Cortex of kidney (tissue), 1 donor: ENCODE measurements at places on chromosomes 12 and 14.

GRCh38 chr14:85599939-85600338, 70.0 kb downstream of the FLRT2 start:
- no peak for DNase-seq

DNA sequence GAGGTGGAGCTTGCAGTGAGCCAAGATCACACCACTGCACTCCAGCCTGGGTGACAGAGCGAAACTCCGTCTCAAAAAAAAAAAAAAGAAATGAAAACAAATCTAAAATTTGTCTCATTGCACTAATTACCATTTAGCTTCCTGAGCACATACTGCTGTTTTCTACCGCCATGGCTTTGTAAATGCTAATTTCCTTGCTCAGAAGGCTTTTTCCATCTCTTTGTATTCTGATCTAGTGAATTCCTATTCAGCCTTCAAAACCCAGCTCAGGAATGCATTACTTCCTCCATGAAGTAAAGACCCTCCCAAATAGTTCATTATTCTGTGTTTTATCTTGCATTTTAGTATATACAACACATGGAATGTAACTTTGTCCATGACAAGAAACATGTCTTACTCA, 33.6 kb downstream of the CEP83 start:
- no peak for DNase-seq

GRCh38 chr14:56357428-56357827, 222.2 kb upstream of the TMEM260 start:
- DNase-seq: no peak

- no peak for DNase-seq
Measured at GRCh38 chr14:104924421-104925213, at the start of gene PLD4. Gene PLD4, plus strand, starts transcription at chr14:104924879. Its CDS starts 2,262 bp downstream, at chr14:104927141.

DNA sequence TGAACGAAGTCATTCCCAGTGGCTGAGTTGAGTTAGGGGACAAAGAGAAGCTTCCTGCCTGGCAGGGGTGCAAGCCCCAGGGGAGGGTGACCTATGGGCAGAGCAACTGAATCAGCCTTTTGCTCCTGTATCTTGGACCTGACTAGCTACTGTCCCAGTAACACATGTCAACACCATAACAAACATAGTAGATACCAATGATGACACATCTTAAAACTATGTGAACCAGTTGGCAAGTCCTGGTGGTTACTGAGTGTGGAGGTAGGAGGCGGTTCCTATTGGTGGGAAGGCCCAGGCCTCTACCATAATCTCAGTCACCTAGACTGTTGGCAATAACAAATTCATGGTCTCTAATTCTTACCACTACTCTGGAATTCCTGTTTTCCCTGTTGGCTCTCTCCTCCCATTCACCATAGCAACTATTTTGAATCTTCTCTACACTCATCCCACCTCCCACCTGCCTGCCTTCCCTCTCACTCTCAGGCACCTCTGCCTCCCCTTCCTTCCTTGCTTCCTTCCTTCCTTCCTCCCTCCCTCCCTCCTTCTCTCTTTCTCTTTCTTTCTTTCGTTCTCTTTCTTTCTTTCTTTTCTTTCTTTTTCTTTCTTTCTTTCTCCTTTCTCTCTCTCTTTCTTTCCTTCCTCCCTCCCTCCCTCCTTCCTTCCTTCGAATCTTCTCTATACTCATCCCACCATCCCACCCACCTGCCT, 8.1 kb upstream of the P2RX7 start:
- DNase-seq: no peak

DNA sequence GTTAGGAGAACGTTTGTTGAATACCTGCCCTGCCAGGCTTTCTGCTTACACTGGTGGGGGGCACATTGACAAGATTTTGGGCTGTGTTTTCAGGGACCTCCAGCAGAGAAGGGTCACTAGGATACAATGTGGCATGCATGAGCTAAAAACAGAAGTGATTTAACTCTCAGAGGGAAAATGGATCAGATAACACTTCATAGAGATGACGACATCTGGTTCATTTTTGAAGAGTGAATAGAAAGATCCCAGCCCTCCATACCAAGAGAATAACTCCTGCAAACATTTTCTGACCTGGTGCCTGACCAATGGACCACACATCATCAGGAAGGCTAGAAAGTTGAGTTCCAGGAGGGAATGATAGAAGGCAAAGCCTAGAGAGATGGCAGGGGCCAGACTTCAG, 33.7 kb downstream of the CKB start:
- DNase-seq: no peak

DNA sequence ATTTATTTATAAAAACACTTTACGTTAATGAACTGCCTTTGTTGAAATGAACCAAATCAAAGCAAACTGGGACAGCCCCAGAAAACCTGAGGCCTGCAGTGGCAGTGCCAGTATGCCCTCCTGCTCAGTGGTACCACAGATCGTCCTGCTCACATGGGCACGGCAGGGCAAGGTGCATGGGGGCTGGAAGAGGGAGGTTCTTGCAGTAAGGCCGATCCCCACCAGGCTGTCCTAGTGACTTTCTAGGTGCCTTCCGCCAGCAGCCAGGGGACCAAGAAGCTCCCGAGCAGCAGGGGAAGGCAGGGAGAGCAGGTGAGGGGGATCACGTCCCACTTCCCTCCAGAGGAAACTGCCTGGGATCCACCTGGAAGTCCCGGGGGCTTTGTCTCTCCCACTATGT, 63.9 kb downstream of the TESC start:
- DNase-seq: no peak

DNA sequence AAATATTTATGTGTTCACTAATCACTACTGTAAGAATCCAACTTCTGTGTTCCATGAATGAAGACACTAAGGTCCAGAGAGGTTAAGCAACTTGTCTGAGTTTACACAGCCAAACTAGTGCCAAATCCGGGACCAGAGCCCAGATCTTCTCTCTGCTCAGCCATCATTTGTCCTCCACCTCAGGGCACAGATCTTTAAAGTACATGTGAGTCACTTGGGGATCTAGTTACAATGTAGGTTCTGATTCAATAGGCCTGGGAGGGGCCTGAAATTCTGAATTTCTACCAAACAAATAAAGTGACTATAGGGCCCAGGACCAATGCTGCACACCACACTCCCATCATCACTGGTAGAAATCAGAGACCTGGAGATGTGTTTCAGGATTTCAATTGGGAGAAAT, 162.9 kb downstream of the GXYLT1 start:
- no peak for DNase-seq

DNA sequence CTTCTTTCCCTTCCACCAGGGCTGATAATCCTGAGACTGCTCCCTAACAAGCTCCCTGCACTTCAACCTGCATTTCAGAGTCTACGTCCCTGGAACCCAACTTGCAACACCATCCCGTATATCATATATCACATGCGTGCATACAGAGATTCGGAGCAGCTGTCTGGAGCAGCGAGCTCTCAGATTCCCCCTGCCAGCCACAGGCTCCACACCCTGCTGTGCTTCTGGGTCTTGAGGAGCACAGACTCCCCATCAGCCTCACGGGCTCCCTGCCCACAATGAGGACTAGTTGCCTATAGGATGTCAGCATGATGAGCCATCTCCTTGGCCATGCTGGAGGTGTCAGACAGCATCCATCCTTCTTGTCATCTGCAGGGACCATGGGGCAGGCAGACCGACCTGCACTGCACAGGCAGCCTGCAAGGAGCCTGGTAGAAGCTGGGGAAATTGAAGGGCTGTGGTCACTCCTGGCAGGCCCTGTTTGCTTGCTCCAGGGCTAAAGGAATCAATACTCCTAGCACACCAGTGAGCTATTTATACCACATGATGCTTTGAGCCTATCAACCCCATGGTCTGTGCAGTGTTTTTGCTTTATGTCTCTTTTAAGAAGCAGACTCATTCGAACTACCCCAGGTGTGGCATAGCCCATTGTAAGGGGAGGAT, 19.6 kb upstream of the HDAC7 start:
- DNase-seq: no peak

DNA sequence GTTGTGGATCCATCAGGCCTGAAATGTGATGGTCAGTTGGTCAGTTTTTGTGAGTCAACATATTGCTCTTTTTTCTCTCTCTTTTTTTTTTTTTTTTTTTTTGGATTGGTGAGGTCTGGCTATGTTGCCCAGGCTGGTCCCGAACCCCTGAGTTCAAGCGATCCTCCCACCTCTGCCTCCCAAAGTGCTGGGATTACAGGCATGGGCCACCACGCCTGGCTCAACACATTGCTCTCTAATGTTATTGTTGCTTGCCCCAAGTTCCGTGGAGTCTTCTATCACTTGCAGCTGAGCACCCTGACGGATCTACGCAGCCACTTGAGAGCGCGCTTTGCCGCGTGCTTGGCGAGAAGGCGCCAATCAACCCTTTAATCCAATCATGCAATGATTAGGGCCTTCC, 69.5 kb upstream of the DIO3 start:
- DNase-seq: no peak

GRCh38 chr12:42810006-42810405, 220.5 kb upstream of the PRICKLE1 start:
- no peak for DNase-seq

- DNase-seq: no peak
Measured at GRCh38 chr12:124307556-124307825, 12.6 kb downstream of the RFLNA start.

- DNase-seq: no peak
Measured at GRCh38 chr14:96445844-96446710, 54.1 kb downstream of the AK7 start.

- DNase-seq: no peak
Measured at GRCh38 chr12:33602515-33602914, 162.9 kb upstream of the SYT10 start.

DNA sequence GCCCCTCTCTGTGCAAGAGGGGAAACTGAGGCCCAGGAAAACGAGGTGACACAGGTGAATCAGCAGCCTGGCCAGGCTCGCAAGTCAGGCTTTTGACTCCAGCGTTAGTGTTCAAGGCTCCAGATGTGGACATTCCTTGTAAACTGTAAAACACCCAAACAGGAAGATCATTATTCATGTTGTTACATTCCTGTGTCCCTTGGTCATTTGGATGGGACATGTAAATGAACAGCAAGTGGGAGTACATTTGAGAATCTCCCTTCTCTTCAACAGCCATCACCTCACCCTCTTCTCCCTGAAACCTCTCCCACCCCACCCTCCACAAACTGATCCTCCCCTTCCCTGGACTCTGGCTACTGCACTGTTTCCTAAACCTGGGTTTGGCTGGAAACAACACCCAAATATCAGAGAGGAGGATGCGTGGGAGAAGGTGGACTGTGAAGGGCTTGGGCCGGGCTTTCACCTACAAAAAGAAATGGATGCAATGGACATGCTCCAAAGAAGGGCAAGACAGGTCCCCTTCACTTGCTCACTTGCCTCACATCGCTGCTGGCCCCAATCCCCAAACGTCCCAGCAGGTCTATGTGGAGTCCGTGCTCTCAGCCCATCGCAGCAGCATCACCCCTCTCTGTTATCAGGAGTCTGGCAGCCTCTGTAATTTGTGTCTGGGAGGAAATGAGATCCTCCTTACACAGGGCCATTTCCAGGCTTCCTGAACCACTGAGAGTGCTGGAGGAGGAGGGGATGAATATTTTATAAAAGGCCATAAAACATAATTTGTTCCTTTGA, 76.7 kb downstream of the GALNT8 start:
- DNase-seq: no peak

- DNase-seq: no peak
Measured at GRCh38 chr14:100673085-100673806, 53.4 kb upstream of the DLK1 start.

DNA sequence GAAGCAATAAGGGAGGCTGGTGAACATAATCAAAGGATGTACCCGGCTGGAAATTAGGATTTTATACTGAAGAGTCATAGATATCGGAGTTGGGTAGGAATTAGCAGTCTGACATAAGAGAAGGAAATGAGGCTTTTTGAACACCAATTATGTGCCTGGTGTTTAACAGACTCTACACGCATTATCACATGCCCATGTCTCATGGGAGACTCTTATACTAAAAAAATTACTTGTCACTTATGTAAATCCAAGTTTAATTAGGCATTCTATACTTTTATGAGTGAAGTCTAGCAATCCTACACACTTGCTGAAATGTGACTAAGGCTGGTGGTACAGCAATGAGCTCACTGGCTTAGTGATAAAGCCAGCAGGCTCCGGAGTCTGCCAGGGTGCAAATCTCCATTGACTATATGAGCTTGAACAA, 93.5 kb downstream of the NUAK1 start:
- DNase-seq: no peak

GRCh38 chr12:111448846-111449790, 43.4 kb downstream of the SH2B3 start:
- DNase-seq: no peak

DNA sequence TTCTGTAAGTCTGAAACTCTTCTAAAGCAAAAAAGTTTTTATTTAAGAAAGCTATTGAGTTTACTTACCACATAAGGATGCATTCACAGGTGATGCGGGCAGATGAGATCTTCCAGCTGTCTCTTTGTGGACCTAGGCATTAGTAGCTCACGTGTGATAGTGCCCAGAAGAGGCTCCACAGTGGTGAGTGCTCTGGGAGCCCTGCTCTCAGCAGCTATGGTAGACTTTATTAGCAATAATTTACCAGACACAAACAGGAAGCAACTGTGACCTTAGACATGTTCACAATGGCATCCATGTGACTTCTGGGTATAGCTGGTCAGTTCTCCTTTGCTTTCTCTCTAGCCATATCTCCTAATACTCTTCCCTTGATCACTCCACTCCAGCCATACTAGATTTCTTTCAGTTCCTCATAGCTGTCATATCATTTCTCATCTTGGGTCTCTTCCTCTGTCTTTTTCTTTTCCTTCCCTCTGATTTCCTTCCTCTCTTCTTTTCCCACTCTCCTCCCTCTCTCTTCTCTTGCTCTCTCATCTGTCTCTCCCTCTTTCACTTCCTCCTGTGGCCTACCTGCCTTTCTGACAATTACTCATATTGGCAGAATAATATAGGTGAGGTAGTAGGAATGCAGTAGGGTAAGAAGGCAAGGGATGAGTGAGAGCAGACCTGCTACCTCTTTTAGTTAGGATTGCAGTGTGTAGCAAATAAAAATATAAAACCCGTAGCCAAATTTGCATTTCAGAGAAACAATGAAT, 75.2 kb upstream of the SCAF11 start:
- DNase-seq: no peak

- DNase-seq: no peak
Measured at GRCh38 chr14:105617201-105617777, 90.9 kb downstream of the TMEM121 start.

- DNase-seq: no peak
Measured at GRCh38 chr12:32400866-32401265, 1.5 kb downstream of the FGD4 start.

DNA sequence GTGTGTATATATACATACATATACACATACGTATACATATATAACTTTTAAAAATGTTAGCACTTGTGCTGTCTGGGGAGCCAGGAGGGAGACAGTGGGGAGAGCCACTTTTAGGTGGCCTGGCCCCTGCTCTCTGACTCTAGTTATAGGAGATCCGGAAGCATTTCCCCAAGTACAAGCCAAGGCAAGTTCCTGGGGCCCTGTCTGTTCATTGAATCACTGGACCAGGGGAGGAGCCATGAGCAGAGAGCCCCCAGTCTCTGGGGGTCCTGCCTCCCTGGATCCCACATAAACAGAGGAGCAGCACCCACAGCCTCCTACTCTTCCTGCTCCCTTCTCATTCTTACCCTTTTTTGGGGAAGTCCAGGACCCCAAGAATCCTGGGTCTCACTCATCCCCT, 45.4 kb upstream of the TMED10 start:
- DNase-seq: no peak

- no peak for DNase-seq
Measured at GRCh38 chr14:22319526-22320361, 269.3 kb downstream of the DAD1 start.
